CD4-positive, alpha-beta T cell treated with Interleukin-4 for 1 hour (primary cell): ENCODE measurements at places on chromosomes 11 and 22.

DNA sequence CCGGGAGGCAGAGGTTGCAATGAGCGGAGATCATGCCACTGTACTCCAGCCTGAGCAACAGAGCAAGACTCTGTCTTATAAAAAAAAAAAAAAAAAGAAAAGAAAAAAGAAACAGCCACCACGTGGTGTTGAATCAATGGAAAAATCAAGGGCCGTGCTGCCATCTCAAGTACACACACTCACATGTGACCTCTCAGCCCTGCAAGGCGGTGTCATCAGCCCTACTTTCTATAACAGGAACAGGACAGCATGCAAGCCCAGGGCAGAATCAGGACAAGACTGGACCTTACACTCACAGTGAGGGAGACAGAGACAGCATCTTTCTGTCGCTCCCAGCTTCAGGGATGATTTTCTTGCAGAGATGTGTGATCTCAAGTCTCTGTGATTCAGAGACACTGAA, 179.6 kb downstream of the MPPED1 start:
- DNase-seq = no peak

GRCh38 chr11:125168918-125169456, 4.4 kb downstream of the PKNOX2 start:
- DNase-seq = no peak

DNA sequence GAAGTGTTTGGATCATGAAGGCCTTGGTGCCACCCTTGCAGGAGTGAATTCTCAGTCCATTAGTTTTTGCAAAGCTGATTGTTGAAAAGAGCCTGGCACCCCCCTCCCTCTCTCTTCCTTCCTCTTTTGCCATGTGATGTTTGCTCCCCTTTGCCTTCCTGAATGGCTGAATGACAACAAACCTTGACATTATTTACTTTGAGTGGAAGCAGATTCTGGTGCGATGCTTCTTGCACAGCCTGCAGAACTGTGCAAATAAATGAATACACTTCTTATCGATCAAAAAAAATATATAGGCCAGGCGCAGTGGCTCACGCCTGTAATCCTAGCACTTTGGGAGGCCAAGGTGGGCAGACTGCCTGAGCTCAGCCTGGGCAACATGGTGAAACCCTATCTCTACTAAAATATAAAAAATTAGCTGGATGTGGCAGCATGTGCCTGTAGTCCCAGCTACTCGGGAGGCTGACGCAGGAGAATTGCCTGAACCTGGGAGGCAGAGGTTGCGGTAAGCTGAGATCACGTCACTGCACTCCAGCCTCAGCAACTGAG, 2.0 kb upstream of the NARS2 start:
- DNase-seq = no peak

- no peak for DNase-seq
Measured at GRCh38 chr11:117572129-117572528, 224.9 kb downstream of the DSCAML1 start.

DNA sequence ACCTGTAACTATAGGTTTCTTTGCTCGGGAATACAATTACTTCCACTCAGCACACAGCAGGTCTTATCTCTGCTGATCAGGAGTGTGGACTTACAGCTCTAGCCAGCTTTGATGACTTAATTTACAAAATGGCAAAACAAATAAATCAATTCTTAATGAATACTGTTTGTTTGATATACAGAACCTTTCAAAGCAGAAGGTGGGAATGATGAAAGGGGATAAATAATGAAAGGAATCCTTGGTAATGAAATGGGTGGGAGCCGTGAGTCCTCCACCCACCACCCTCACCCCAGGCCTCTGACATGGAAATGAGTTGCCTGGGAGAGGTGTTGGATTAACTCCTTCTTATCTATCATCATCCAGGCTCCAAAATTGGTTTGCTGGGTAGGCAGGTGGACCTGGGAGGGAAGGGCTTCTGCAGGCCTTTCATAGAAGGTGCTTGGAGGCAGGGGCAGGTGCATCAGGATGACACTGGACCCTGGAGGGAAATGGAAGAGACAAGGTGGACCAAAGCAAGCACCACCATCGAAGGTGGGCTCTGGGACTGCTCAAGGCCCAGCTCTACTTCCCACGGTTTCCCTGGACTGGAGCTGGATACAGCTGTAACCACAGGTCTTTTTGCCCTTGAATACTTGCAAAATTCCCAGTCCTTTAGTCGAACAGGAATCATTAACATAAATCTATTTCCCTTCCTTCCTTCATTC, 23.0 kb downstream of the POU2AF1 start:
- no peak for DNase-seq

DNA sequence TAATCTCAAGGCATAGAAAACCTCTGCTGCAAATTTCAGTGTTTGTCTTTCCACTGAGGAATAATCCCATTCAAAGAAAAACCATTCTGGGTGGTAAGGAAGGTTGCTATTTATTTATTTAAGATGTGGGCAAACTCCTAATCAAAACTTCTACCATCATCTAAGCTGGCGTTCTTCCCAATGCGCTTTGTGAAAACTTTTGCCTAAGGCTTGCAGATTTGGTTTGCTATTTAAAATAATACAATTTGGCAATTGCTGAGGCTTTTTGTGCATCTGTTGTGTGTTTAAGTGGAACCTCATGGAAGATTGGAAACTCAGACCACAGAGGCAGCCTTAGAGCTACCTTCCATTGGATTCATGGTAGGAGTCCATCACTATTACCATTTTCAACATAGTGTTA, 309.0 kb downstream of the BLID start:
- DNase-seq = no peak

GRCh38 chr22:44031158-44031952, 7.3 kb downstream of the PARVB start:
- peak; percentile 19 for DNase-seq

- DNase-seq = peak; percentile 17
Measured at GRCh38 chr22:40046126-40046525, 51.4 kb downstream of the FAM83F start.

DNA sequence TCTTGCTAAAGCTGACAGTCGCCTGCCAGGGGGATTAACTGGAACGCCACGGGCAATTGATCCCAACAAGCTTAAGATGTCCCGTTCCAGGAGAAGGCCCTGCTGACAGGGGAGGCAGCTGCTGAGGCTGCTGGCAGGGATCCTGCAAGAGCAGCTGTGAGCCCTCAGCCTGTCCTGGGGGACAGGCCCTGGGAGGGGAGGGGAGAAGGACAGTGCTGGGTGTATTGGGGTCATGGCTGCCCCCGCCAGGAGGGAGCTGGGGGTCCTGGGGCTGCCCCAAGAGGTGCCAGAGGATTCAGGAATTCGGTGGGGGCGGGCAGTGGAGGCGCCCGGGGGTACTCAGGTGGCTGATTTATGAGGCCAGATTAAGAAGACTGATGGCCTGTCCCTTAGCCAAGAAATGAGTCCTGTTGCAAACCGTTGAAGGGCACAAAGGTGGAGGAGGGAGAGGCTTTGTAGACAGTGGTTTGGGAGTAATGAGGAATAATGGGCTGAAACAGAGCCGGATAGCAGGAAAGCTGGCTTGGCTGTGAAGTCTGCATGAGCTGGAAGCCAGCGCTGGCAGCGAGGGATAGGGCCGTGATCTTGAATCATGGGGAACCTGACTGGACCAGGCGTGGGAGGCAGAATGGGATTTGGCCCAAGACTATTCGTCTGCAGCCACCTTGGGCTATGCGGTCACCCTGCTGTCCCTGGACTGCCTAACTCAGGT, 133.5 kb downstream of the CACNA1I start:
- DNase-seq = no peak

- DNase-seq = no peak
Measured at GRCh38 chr11:87463486-87464102, 425.9 kb downstream of the TMEM135 start.

DNA sequence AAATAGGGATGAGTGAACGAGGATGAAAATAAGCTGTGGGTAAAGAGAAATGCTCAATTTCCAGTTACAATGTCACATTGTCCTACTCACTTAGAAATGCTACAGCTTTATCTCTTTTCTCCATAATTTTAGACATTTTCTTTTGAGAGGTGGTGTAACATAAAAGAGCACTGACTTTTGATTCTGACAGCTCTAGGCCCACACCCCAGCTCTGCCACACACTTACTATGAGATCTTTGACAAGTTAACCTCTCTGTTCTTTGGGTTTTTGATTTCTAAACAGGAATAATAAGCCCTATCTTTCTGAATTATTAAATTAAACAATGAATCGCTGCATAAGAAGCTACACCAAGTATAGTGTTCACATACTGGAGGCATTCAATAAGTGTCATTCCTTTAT, 228.3 kb upstream of the PITPNB start:
- no peak for DNase-seq

- DNase-seq = peak; percentile 27
Measured at GRCh38 chr11:60265373-60266214, 14.9 kb upstream of the MS4A4A start.

DNA sequence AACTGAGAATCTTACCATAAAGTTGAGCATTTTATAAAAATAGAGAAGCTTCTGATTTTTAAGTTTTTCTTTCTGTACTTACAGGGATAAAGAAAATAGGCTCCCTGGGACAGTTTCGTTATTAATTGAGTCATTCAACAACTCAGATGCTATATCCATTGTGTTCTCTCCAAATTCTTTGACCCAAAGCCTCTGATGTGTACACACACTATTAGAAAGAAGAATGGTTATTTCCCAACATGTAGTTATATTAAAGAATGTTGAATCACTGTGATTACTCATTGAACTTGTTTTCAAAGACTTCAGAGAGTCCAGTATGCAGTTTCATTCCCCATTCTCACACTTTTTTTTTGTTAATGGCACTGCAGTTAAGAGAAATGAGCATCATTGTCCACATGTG, 734.3 kb upstream of the ARHGAP42 start:
- no peak for DNase-seq

DNA sequence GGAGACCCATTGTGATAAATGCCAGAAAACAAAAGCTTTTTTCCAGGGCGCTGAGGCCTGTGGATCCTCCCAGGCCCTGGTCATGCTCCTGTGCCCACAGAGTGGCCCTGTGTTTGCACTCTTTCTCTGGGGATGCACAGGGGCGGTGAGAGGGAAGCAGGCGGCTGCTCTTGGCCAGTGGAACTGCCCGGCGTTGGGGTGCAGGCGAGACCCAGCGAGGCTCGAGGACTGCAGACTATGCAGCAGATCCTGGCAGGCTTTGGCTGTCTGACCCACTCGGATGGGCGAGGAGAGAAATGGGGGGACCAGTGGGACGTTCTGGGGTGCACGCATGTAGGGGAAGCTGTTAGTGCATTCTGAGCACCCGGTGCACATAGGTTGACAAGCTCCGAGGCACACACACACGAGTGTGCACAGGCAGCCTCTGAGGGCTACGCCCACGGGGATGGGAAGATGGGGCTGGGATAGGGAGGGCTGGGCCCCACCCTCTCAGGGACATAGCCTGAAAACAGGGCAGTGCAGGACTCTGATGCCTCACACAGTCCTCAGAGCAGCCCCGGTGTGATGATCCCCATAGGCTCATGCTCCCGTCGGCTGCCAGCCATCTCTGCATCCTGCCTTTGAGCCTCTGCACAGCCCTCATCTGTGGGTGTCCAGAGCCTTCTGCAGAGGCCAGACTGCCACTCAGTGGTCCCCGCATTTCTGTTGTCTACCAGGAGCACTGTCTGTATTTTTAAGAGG, 1233.5 kb downstream of the BRD1 start:
- DNase-seq = no peak

DNA sequence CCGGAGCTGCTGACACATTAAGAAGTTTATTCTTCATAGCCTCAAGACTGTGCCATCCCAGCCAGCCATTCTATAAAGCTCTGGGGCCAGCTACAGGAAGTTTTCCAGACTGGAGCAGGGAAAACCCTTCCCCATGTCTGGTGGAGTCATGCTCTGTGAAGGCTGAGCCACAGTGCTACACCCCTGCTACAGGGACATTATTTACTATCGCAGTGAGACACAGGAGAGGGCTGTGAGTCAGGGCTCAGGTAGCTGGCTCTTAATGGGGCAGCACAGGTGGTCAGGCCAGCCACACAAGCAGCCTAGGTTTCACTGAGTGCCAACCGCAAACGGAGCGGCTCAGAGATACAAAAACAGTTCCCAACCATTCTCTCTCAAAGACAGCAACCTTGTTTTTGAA, 12.1 kb downstream of the HPS4 start:
- DNase-seq = no peak

- no peak for DNase-seq
Measured at GRCh38 chr11:19164881-19165280, 36.9 kb downstream of the CSRP3 start.

DNA sequence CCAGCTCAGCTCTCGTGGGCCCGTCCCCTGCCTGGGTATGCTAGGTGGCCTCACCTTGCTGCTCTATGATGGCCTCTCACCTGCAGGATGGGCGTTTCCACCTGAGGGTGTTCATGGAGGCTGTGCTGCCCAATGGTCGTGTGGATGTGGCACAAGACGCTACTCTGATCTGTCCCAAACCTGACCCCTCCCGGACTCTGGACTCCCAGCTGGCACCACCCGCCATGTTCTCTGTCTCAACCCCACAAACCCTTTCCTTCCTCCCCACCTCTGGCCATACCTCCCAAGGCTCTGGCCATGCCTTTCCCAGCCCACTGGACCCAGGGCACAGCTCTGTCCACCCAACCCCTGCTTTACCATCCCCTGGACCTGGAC, 2.1 kb downstream of the ZP1 start:
- DNase-seq = no peak

DNA sequence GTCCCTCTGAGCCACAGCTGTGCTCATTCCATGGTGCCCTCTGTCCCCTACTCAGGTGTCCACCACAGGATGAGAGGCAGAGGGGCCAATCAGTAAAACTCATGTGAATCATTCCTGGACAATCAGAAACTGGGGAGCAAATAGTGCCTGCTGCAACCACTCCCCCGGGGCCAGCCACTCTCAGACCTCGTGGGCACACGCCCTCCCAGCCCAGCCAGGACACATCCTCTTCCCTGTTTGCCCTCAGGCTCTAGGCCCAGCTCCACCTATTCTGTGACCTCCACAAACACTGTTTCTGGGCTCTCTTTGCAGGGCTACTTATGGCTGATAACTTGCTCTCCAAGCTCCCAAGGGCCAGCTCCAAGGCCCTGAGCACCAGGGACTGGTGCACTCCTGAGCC, 14.0 kb upstream of the KCTD14 start:
- no peak for DNase-seq

- no peak for DNase-seq
Measured at GRCh38 chr11:65478388-65479183, 20.3 kb upstream of the MALAT1 start.

DNA sequence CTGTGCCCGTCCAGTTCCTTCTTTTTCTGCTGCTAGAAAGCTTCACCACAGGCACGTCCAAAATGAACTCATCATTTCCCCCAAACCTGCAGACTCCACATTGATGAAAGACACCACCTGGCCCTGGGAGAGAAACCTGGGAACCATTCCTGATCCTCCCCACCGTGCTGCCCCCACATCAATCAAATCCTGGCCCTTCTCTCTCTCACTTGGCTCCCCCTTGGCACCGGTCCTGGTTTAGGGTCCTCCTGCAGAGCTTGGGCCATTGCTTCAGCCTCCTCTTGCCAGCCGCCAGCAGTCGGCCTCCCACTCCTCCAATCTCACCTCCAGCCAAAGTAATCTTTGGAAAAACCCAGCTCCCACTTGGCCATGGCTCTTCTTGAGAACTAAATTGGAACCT, 38.5 kb downstream of the RIBC2 start:
- DNase-seq = no peak
